ENCODE measurements at places on chromosomes 3 and 15. TPM values are rescaled to one million over a fixed set of nuclear protein-coding genes. Genes with fewer than 3 reads are reported as not detected.

Gene SLC2A2
- not detected for total RNA-seq

Gene LRRC3B
- total RNA-seq = not detected

Gene CCDC9B
- 0.24 TPM for total RNA-seq

DNA sequence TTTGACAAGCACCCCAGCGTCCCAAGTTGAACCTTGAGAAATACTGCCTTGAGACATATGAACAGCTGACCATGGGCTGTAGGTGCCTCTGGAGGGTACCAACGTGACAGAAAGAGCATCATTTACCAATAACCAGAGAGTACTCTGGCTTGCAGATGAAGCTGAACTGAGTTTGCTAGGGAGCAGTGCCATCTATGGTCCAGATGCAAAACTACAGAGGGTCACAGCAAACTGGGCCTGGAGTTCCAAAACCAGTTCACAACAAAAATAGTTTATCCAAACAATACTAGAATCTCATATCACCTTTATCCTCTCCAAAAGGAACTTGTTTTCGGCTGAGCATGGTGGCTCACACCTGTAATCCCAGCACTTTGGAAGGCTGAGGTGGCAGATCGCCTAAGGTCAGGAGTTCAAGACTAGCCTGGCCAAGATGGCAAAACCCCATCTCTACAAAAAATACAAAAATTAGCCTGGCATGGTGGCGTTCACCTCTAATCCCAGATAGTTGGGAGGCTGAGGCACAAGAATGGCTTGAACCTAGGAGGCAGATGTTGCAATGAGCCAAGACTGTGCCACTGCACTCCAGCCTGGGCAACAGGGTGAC lies 69.3 kb downstream of the CHAC1 start:
- no peak overlapping the region for H3K27ac ChIP-seq
- H3K27me3 ChIP-seq = no peaks in the 10 kb centered on the region
- peak; percentile 10 for DNase-seq

- no peaks in the 10 kb centered on the region for H3K27me3 ChIP-seq
- peaks cover 68% of the 10 kb centered on the region for H3K4me1 ChIP-seq
- H3K27ac ChIP-seq = peak overlapping the region; percentile 95
- peak overlapping the region; percentile 97 for H3K4me3 ChIP-seq
Measured at GRCh38 chr15:38562278-38562677, 2.3 kb downstream of the RASGRP1 start.

- no peak overlapping the region for H3K27ac ChIP-seq
- H3K27me3 ChIP-seq = no peaks in the 10 kb centered on the region
- H3K36me3 ChIP-seq = peaks cover 5% of the 10 kb centered on the region
- no peak overlapping the region for H3K4me3 ChIP-seq
- DNase-seq = no peak
Measured at GRCh38 chr3:51354172-51354571, 30.9 kb upstream of the MANF start.
